ENCODE measurements at places on chromosomes 3 and 15.
A peak's percentile ranks its signal among the peaks of the same experiment; 100 is the strongest.

- no peak for DNase-seq
These were observed 126.7 kb upstream of the SAMMSON start for GRCh38 chr3:69872783-69873378.

GRCh38 chr15:25805031-25805430 lies 58.1 kb downstream of the ATP10A start:
- DNase-seq: no peak

GRCh38 chr3:147231111-147231510 lies 175.2 kb downstream of the ZIC4 start:
- no peak for DNase-seq

DNA sequence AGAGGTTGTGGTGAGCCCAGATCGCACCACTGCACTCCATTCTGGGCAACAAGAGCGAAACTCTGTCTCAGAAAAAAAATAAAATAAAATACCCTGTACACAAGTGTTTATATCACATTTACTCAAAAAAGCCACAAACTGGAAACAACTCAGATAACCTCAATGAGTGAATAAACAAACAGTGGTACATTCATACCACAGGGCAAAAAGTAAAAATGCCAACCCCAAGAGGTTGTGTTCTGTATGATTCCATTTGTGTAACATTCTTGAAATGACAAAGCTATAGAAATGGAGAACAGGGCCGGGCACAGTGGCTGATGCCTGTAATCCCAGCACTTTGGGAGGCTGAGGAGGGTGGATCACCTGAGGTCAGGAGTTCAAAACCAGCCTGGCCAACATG lies 12.9 kb downstream of the EDC3 start:
- no peak for DNase-seq

GRCh38 chr3:13219077-13219901 lies 146.1 kb upstream of the IQSEC1 start:
- DNase-seq: no peak

DNA sequence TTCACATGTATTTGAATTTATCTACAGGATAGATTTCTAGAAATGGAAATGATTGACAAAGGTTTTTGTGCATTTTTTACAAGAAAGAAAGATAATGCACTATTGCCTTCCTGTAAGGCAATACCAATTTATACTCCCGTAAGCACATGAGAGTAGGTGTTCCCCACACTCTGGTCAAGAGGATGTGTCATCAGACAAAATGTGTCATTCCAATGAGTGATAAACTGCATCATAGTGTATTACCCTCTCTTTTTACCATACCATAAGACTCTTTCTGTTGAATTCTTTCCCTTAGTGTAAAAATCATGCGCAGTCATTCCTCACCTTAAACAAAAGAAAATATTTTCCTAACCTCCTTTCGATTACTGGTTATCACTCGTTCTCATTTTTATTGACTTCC lies 251.0 kb downstream of the ROBO1 start:
- DNase-seq: no peak

DNA sequence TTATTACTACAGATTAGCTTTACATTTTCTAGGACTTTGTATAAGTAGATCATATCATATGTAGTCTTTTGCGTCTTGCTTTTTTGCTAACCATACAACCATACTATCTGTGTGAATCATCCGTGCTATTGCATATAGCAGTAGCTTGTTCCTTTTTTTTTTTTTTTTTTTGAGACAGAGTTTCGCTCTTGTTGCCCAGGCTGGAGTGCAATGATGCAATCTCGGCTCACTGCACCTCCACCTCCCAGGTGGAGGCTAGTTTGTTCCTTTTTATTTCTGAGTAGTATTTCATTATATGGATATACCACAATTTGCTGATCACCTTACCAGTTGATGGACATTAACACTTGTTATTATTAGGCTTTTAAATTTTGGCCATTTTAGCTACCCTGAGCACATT lies 54.5 kb upstream of the TBL1XR1 start:
- DNase-seq: no peak

DNA sequence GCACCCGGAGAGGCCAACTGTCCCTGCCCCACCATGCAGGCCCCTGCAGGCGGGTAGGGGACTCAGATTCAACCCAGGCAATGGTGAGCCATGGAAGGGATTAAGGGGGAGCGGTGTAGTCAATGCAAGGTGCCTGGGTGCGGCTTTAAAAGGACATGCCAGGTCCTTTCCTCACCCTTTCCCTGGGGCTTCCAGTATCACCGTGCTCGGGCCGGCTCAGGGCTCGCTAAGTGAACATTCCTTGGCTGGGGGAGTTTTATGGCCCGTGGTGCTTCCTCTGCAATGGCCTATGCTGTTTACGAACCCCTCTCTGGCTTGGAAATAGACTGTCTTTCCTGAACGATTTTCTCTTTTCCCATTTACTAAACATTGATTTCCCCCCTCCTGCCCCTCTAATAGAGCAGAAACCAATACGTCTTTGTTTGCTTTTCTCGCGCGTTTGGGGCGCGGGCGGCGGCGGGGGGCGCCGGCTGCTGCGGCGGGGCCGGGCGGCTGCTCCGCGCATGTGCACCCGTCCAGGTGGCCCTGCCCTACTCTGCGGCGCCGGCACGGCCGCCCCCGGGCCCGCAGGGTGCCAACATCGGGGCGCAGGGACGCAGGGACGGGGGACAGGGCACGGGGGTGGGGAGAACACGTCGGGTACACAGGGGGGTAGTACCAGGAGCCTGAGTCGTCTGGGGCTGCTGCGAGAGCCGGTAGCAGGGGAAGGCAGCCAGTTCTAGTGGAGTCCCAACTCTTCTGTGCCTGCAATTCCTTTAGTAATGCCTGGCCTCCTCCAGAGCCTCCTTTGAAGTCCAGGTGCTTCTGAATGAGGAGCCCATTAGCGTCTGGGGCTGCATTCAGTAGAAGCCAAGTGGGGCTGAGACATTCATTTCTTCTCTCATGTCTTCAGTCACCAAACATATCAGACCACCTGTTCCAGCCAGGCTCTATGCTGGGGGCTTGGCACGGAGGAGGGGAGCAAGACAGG lies 26.9 kb upstream of the CACNA2D2 start:
- DNase-seq: no peak

GRCh38 chr3:182979674-182980191 lies 605 bp downstream of the DCUN1D1 start:
- peak; percentile 42 for DNase-seq

DNA sequence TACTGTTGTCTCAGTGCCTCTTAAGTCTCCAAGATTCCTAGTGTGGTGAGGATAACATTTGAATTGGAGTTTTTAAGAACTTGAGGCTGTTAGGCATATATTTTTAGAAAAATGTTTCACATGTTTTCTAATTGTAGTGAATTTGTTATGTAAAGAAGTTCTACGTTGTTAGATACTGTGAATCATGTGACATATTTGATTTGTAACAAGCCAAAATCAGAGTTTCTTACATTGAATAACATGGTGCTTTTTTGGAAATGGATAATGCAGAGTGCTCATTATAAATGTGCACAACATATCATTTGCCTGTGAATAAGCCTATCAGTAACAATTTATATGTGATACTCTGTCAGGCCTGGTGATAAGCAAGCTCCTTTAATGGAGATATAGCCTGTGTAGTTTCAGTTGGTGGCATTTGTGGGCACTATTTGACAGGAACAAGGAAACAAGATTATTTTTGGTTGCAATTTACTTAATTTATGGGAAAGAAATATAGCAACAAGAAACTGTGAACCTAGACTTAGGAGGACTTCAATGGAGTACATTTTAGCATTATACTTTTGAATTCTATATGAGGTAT lies 328.8 kb downstream of the ARPP21 start:
- no peak for DNase-seq

DNA sequence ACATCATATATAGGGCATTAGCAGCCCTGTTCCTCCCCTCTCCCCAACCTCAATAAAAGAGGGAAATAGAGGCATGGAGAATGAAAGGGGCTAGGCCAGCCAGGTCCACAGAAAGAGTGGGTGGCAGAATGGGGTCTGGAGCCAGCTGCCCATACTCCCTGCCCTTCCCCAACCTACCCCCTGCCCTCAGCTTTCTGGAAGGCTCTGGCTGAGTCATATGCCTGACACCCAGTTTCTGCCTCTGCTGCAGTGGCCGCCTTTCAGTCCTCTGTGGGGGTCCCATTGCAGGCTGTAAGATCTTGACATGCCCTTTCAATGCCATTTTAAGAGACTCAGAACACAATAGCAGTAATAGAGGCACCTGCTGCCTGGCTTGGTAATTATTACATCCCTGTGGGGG lies 95.7 kb downstream of the LINGO1 start:
- no peak for DNase-seq

Data from stimulated activated CD8-positive, alpha-beta memory T cell treated with anti-CD3 and anti-CD28 coated beads, Interleukin-4, amount 100 ng/mL, for 48 hours (primary cell).